IMR-90 (cell line): ENCODE measurements at places on chromosomes 5 and 9. TPM values are rescaled to one million over a fixed set of nuclear protein-coding genes. Genes with fewer than 3 reads are reported as not detected.

DNA sequence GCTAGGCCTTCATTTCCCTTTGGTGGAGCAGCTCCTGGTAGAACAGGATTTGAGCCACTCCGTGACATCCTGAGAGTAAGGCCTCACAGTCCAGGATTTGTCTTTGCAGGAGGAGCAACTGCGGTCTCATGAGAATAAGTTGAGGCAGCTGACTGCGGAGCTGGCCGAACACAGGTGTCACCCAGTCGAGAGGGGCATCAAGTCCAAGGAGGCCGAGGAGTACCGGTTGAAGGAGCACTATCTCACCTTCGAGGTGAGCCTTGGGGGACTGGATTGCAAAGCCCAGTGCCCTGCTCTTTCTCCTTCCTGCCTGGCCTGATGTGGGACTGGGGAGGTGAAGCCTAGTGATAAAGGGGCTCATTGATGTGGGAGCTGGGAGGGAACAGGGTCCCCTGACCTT, 44.3 kb downstream of the PSD2 start:
- no peak for DNase-seq

GRCh38 chr9:36559036-36559695, 13.5 kb upstream of the MELK start:
- DNase-seq = peak; percentile 55

DNA sequence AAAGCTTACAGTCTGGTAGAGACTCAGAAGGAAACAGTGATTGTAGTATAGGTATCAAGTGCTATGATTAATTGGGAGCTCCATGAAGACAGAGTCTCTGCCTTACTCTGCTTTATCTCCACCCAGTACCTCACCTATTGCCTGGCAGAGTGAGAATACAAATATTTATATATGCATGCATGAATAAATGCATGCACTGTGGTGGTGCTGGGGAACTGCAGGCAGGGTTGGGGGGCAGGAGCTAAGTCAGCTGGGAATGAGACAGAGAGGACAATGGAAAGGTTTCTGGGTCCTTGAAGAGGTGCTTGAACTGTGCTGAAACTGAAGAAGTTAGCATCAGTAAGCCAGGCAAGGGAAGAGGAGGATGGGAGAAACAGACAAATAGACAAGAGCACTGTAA, 80.8 kb upstream of the PPP2R2B start:
- DNase-seq = no peak

DNA sequence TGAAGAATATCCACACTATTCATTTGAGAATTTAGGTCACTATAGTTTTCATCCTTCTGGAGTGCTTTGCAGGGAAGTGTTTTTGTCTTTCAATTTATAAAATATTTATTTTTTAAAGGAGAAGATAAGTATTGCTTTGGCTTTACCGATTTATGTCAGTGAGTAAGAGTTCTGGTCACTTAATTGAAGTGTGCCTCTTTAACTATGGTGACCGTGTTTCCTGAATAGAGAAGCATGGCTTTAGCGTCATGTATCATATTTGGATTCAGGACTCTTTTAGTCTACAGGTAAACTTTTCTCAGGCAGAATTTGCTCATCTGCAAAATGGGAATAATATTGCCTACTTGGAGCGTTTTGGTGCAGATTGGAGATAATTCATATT, 902 bp downstream of the BDP1 start:
- DNase-seq = no peak

ADAMTS16 gene
- total RNA-seq = 0.18 and 0.28 TPM in 2 replicates
